Activated CD4-positive, alpha-beta memory T cell treated with anti-CD3 and anti-CD28 coated beads for 36 hours (primary cell): ENCODE measurements at places on chromosomes 7 and 10. TPM values are rescaled to one million over a fixed set of nuclear protein-coding genes. Genes with fewer than 3 reads are reported as not detected.

DNA sequence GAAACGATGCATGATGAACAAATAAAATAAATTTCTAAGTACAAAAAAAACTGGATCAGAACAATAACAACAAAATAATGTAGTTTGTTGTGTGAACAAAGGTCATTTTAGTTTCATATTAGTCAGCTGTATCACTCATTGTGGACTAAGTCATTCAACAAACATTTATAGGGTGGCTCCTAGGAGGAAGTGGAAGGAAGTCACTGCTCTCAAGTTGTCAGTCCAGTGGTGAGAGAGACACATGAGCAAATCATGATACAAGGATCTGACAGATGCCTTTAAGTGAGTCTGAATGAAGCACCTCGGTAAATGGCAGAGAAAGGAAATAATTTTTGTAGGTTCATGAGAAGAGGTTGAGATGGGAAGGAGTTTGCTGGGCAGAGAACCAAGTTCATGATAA, 56.8 kb downstream of the EPDR1 start:
- no peak for DNase-seq

DNA sequence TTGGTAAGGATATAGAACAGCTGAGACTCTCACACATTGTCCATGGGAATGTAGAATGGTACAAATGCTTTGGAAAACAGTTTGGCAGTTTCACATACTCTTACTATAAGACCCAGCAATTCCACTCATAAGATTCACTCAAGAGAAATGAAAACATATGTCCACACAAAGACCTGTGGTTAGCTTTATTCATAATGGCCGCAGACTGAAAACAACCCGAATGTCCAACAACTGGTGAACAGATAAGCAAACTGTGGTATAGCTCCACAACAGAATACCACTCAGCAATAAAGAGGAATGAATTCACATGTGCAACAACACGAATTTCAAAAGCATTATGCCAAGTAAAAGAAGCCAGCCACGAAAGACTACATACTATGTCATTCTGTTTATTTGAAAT, 33.5 kb upstream of the CUL1 start:
- DNase-seq = no peak

- no peak for DNase-seq
Measured at GRCh38 chr10:22690614-22691431, 23.6 kb downstream of the PIP4K2A start.

- no peak for DNase-seq
Measured at GRCh38 chr7:818031-818699, 14.1 kb upstream of the SUN1 start.

DNA sequence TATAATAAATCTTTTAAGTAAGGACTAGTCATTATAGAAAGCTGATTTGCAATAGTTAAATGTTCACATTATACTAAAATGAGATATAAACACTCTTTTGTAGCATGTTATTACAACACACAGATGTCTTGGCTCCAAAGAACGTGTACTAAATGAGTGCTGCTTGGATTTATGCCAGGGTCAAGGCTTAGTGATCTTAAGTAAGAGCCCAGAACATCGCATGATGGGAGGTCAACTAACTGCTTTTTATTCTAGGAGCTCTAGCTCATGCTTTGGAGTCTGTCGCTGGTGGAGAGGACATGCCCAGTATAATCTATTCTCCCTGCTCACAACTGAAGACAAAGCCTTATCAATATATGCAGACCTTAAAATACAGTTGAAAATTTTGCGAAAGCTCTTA, 315.1 kb downstream of the BBS9 start:
- DNase-seq = no peak

DNA sequence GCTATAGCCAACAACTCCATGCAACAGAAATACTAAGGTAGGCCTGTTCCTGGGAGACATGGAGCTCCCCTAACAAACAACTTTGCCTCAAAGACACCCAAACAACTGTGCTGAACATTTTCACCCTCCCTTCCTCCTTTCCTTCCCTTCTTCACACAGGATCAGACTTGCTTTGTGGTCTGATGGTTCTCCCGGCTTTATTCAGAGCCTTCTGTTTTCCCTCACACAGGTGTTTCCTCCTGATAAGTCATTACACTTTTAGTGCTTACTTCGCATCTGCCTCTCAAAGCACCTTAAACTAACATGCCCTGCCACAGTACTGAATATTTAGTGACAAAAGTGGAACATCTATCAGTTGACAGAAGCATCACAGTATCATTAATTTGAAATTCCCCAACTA, 56.3 kb upstream of the YAE1 start:
- DNase-seq = no peak

DNA sequence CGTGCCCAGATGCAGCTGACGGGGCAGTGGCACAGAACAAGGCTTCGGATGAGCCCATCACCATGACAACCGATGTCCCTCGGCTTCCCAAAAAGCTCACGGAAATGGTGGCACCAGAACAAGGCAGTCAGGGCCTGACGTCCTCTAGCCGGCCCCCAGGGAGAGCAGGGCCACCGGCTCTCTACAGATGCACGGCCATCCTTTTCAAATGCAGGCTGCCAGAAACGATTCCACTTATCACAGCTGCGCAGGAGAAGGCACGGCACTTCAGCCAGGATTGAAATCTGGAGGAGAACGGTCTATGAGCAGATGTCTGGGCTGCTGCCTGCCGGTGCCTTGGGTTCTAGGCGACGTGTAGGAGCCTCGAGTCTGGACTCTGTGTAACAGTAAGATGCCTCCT, 223.8 kb downstream of the ZMYND11 start:
- no peak for DNase-seq

DNA sequence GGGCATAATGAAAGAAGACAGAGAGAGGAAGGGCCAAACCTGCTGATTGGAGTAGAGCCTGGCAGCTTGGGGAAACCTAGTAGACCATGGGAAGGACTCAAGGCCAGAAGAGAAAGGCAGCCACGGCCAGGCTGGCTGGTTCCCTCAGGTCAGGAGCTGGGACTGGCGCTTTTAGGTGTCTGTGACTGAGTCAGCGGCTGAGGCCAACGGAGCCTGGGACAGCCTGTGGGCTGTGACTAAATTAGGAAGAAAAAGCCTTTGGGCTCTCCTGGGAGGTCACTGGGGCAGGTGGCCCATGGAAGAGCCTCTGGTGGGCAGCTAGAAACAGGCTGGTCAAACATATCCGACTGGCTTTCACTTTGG, 108.9 kb upstream of the PDCD4 start:
- no peak for DNase-seq

DNA sequence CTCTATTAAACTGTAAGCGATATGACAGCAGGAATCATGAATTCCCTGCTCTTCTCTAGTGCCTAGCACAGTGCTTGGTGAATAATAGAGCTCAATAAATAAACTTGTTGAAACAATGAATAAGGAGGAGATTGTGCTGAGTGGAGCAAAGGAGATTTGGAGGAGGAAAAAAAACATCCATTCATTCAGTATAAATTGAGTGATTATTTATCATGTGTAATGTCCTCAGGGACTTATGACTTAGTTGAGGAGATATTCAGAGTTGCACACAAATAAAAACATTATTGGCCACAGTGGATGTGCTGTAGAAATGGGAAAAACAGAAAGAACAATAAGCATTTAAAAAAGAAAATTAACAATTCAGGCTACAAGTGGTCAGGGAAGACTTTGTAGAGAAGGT, 125.7 kb downstream of the FOXP2 start:
- no peak for DNase-seq

DNA sequence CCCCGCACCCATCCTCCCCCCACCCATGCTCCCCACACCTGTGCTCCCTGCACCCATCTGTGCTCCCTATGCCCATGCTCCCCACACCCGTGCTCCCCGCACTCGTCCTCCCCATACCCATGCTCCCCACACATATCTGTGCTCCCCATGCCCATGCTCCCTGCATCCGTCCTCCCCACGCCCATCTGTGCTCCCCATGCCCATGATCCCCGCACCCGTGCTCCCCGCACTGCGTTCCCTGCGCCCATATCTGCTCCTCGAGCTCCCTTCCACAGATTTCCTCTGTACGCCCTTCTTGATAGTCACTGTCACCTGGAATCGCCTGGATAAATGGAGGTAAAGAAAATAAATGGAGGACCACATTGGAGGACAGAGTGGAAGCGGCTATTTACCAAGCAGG, 9.9 kb downstream of the DIP2C start:
- DNase-seq = no peak

DNA sequence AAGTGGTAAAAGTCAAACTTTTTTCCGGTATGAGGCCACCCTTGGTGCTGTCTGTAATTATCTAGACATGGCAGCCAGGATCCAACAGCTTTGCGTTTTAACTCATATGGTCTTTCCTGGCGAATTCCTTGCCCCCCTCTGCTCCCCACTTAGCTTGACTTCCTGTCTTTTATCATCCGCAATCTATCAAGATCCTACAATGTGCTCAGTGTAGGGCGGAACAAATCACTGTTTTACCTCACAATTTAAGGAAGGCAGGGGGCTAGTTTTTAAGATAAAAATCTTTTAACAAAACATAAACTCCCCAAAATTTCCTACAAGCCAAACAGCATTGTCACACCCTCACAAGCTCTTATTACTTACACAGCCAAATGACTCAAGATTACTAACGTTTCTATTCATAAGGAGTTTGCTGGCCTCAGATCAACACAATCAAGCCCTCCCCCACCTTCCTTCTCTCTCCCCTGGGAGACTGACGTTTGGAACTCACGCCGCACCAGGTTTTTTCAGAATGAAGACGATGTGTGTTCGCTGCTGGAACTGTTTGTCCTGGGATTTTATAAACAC, 1.3 kb upstream of the CDK14 start:
- DNase-seq = no peak

DNA sequence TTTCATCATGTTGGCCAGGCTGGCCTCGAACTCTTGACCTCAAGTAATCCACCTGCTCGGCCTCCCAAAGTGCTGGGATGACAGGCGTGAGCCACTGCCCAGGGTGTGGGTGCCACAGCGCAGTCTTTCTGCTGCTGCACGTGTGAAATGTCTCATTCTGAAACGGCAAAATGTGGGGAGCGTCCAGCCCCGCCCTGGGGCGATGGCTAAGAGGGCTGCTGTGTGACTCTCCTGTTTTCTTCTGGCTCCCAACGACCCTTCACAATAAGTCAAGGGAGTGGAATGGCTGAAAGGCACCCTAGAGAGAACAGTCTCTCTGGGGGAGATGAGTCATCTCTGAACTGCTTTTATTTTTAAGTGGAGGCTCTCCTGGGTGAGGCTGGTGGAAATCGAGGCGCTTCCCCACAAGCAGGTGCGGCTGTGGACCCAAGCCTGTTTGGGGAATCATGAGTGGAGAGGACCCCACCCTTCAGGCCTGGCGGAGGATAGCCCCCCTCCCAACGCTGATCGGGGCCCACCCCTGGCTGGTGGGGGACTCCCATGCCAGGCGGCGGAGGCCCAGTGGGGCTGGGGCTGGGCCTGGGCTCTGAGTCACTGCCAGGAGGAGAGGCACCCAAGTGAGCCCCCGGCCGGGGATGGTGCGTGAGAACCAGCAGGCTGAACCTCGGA, 18.0 kb downstream of the ADAP1 start:
- peak; percentile 80 for DNase-seq

GRCh38 chr10:69891057-69891617, 89.4 kb downstream of the COL13A1 start:
- no peak for DNase-seq

- DNase-seq = no peak
Measured at GRCh38 chr7:117808341-117808757, 64.9 kb downstream of the CTTNBP2 start.

- DNase-seq = peak; percentile 44
Measured at GRCh38 chr7:2843711-2844152, 376 bp downstream of the GNA12 start.

DNA sequence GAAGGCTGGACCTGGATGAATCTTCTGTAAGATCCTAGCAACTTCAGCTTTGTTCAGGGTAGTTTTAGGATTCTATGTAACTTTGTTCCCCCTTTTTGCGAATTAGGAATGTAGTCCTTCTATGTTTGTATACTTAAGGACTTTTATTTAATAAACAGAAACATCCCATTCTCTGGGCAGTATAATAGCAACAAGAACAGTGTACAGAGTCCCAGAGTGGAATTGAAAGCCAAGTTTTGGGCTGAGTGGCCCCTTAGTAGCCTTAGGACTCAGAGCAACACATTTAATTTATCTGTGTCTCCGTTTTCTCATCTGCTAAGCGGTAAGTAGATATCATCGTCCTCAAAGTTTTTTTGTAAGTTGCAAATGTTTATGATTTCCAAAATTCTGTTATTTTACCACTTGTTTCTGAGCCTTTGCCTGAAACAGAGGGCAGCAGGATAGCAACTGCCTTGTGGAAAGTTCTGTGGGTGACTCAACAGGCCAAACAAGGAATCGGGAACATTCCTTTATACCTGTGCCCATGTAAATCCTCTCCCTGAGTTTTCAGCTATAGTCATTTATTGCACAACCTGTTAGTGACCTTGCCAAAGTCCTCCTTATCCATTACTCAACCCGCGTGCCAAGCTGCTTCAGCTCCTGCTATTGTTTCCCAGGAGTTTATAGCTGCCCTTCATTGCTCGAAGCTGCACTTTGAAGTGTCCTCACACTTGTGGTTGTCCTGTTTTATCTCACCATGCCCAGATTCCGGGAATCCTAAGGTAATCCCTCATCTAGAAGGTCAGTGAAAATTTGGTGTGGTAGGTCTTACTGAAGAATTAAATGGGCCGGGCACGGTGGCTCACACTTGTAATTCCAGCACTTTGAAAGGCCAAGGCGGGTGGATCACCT, 199.1 kb upstream of the AHR start:
- no peak for DNase-seq

- DNase-seq = no peak
Measured at GRCh38 chr10:48735836-48736390, 51.2 kb downstream of the WDFY4 start.

GRCh38 chr10:69874449-69874848, 72.7 kb downstream of the COL13A1 start:
- no peak for DNase-seq

DNA sequence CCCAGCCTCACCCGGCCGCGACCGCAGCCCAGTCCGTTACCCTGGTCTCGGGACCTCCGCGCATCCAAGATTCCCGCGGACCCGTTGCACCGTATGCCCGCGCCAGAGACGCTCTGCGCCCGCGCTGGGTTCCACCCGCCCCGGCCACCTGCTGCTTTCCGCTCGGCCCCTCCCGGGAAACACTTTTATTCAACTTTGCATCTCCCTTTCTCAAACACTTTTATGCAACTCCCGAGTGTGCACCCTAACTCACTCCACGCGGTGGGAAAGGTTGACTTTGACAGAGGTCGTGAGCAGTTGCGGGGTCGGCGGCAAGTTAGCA, at the start of gene ODAD2:
TSS of gene ODAD2 (minus strand) at position 126 of the 322 bp plus-strand sequence. CDS start 3,937 bp downstream, outside the sequence.
- DNase-seq = no peak

The CAV2 gene
- not detected for total RNA-seq

The TEX36 gene
- total RNA-seq = not detected

The UTF1 gene
- not detected for total RNA-seq

The ALOX5 gene
- total RNA-seq = 1.3 TPM

The LIPK gene
- total RNA-seq = not detected

The TLL2 gene
- total RNA-seq = not detected

The HTRA1 gene
- total RNA-seq = not detected

The NPY gene
- not detected for total RNA-seq

The IRF5 gene
- total RNA-seq = 22.9 TPM

The DNAJC12 gene
- 11.5 TPM for total RNA-seq

The TAS2R5 gene
- 0.93 TPM for total RNA-seq

The SH2D4B gene
- total RNA-seq = not detected

The IDE gene
- 32.3 TPM for total RNA-seq
